ENCODE measurements at places on chromosomes 1 and 21.

GRCh38 chr1:189158155-189158554 is 1319.5 kb downstream of the BRINP3 start:
- no peak for DNase-seq

GRCh38 chr21:34962586-34963222 is 86.4 kb downstream of the RUNX1 start:
- DNase-seq, result no peak

DNA sequence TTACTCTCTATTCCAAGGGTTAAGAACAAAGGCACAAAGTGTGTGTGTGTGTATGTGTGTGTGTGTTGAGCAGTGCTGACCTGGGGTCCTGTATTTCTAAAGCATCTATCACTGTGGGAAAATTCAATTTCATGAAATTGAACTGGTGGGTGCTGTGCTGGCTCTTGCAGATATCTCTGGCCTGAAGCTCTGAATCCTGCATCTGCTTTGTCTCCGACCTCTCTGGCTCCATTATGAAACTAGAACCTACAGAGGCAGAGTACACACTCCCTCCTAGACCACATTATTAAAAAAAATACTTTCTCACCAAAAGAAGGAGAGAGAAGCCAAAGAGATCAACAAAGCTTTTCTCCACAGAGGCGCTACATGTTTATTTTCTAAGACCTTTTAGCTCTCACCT is 88.4 kb upstream of the PDE4B start:
- DNase-seq, result no peak

GRCh38 chr1:228540161-228540917 is 53.2 kb downstream of the RNF187 start:
- no peak for DNase-seq

GRCh38 chr21:30209601-30210000 is 6.3 kb downstream of the CLDN8 start:
- DNase-seq, result no peak

DNA sequence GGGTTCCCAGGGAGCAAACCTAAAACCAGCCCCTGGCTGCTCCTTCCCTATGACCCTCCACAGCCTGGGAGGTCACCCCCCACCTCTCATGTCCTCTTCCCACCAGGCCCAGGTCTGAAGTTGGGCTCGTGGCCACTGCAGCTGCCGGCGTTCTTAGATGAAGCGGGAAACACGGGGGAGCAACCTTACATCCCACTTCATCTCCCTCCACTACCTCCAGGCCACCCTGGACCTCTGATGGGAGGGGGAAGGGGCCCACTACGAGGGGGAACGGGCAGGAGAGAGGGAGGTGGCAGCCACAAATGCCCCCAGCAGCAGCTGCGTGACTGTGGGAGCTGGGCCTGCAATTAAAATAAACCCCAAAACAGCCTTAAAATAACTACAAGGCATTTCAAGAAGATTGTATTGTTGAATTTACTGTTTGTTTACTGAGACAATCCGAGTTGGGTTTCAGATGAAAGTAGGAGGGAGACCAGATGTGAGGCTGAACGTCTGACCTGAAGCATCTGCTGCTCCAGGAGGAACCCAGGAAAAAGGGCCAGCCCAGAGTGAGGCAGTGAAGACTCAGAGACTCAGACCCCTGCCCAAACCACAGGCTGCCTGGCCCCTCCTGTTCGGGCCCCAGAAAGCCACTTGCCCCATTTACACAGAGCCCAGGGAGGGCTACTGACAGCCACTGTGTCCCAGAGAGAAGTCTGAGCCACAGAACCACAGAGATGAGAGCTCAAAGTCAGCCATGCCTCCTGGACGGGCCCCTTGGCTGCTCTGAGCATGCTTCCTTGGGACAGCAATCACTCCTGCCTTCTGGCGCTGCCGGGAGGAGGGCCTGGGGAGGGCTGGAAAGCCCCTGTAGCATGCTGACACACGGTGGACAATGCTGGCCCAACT is 59.8 kb downstream of the GLIS1 start:
- DNase-seq, result no peak

All from stimulated activated CD8-positive, alpha-beta memory T cell treated with anti-CD3 and anti-CD28 coated beads, Interleukin-15, amount 100 ng/mL, for 48 hours (primary cell).